ENCODE measurements at places on chromosomes 1 and 21. TPM values are rescaled to one million over a fixed set of nuclear protein-coding genes. Genes with fewer than 3 reads are reported as not detected.

DNA sequence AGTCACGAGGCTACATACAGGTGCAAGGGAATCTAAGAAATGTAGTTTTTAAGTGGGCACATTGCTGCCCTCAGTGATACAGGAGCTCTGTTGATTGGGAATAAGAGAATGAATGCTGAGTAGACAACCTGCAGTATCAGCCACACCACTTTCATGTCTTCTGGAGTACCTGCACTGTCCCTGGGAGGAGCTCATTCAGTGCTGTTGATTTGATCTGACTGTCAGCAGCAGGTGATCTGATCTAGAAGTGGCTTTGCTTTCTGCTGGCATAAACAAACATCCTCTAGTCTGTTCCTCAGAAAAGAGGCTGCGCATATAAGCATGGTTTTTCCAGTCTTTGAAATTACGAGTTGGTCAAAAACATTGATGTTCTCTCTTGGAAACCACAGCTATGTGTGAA lies 35.5 kb upstream of the LRRC52 start:
- DNase-seq = no peak

- DNase-seq = no peak
Measured at GRCh38 chr1:226525750-226526149, 22.8 kb upstream of the STUM start.

GRCh38 chr1:116433275-116434257 lies 60.5 kb downstream of the ATP1A1 start:
- DNase-seq = peak; percentile 69

LRRC7 gene
- polyA plus RNA-seq = 0.03 TPM

- DNase-seq = peak; percentile 55
Measured at GRCh38 chr1:30816211-30817076, 58.9 kb upstream of the LAPTM5 start.

C1orf141 gene
- polyA plus RNA-seq = not detected

GRCh38 chr21:14092834-14093560 lies 117.8 kb downstream of the LIPI start:
- DNase-seq = no peak

DNA sequence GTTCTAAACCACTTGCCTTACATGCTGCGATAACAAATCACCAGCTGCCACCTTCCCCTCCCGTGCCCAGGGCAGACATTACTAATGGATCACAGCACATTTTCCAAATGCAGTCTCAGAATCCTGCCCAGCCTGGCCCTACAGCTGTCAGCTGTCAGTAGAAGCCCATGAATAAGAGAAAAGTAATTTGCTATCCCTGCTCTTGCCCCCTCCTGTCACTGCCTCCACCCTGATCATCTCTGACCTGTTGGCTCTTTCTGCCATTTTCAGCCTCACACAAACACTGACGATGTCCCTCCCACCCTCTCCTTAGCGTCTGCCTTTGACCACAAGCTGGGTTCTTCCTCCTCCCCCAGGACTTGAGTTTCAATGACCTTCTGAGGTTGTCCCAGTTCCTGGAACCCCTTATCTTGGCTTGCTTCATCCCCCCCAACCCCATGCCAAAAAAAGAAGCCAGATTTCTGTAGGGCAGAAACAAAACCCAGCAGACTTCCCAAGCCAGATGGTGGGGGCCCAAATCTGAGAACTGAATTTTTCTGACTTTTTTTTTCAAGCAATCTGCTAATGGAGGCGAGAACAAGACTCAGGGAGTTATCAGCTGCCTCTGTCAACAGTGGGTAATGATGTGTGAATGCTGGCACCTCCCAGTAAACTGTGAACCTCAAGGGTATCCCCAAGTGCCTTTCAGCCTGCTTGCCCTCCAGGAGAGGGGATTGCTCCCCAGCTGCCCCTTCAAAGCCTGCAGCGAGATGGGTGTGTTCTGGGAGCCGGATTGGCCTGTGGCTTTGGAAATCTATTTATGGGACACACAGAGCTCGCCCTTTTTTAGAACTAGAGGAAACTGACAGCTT lies 216.5 kb upstream of the VAMP3 start:
- DNase-seq = no peak

DNA sequence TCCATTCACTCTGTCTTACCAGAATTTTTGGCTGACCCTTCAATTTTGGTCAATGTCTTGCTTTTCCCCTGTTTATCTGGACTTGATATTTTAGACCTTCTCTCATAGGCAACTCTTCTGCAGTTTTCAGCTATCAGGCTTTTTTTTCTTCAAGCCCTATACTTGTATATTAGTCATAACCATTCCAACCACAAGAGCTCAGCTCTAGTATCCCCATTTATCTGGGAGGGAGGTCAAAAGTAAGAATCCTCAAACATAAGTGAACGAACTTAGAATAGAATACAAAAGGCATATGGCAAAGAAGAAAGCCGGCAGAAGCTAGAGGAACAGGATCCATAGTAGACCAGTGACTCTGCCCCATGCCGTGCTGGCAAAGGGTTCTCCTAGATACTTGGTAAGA lies 45.9 kb upstream of the TNFSF4 start:
- DNase-seq = no peak

TRIM17 gene
- polyA plus RNA-seq = 0.37 TPM

DNA sequence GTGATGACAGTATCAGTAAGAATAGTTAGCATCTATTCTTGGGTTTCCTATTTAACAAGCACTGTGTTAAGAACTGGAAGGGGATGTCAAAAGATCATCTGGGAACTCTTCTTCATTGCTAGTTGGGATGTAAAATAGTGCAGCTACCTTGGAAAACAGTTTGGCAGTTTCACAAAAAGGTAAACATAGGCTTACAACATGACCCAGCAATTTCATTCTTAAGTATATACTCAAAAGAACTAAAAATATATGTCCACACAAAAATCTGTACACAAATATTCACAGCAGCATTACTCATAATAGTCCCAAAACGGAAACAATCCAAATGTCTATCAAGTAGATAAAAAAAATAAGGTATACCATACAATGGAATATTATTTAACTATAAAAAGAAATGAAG lies 45.7 kb downstream of the DIPK1A start:
- DNase-seq = no peak

- no peak for DNase-seq
Measured at GRCh38 chr1:63074321-63074720, 248.0 kb upstream of the FOXD3 start.

NOS1AP gene
- 0.19 TPM for polyA plus RNA-seq

DNA sequence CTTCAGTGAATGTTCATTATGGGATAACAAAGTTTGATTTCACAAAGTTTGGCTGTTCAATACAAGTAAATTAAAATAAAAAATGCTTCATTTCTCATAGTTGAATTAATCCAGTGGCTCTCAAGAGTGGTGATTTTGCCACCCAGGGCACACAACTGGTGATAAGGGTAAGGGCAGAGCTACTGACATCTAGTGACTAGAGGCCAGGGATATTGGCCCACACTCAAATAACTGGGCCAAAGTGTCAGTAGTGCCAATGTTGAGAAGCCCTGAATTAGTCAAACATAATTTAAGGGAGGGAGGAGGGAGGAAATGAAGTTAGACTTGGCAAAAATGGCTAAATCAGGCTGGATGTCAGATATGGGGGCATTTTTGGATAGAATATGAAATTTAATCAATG lies 880.5 kb upstream of the ADGRL4 start:
- no peak for DNase-seq

DNA sequence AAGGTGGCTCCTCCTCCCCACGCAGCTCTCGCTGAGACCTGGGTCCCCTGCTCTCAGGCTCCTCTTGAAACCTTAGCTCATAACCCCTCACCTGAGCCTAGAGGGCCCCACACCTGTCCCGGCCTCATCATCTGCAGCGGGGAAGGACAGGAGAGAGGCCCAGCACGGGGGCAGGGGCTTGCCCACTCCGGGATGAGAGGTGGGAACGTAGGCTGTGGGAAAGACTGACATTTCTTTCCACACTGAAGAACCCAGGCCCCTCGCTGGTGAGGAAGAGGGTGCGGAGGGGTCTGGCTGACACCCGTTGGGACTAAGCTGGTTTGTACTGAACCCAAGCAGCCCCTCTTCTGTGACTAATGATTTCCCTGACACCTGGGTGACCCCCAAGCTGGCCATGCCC lies 14.0 kb upstream of the NES start:
- no peak for DNase-seq

- DNase-seq = peak; percentile 60
Measured at GRCh38 chr1:226912587-226913176, 27.4 kb upstream of the COQ8A start.

RORC gene
- polyA plus RNA-seq = 12.2 TPM

DNA sequence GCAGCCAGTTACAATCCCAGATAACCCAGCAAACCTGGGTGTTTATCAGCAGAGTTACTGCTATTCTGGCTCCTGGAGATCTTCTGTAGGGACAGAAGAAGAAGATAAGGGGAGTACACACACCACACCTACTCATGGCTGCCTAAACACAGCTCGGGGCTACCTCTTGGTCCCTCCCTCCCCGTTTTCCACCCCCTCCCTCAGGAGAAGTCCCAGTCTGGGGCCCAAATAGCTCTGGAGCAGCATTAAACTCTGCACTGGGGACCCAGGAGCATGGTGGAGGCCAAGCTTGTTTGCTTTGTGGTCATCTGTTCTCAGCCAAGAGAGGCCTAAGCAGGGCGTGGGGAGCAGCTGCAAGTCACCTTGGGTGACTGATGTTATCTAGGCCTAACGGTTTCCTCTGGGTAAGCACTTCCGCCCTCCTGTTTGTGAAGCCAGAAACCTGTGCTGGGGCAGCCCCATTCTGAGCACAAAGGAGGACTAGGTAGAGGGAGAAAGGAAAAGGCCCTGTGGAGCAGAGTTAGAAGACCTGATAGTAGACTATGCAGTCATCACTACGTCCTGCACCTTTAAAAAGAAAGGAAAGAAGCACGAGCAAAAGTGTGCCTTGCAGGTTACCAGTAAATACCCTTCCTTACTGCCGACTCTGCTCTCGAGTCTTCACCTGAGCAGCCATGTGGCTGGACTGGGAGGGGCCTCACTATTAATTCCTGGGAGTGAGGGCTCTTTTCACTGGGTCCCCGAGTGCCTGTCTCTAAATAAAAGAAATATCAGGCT lies 2.0 kb upstream of the RCSD1 start:
- DNase-seq = no peak

- no peak for DNase-seq
Measured at GRCh38 chr1:156591181-156591431, 470 bp upstream of the NAXE start.

KRTAP10-12 gene
- not detected for polyA plus RNA-seq
